DMS79 (cell line): ENCODE measurements at places on chromosomes 2 and 18.

DNA sequence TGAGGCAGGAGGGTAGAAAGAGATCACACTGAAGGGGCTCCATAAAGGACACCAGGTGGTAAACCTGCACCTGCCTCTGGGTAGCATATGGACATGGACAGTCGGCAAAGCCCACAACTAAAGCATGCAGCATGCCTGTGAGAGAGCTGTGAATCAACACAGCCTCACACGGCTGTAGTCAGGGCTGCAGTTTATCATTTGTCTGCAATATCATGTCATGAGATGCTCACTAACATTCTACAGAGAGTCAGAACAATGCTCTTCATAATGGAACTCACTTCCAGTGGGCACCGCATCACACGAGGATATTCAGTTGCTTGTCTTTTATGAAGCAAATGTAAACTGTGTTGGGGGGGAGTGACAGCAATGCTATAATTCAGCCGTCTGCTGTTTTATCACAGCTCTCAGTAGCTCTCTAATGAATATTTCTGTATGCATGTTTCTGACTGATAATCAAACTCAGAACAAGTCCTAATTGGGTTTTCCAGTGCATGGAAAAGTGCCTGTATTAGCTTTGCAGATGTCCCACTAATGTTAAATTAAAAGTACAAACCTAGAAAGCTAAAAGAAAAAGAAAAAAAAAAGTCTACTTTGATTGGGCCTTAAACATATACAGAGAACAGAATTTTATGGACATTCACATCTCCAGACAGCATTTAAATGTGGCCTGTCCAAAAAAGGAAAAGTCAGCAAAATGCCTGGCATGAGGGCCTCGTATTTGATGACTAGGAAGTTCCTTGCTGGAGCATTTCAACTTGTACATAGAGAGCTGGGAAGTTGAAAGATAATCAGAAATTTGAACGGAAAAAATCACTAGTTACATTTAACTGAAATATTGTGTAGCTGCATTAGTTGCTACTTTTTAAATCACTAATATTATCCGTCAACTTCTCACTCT lies 406.1 kb upstream of the SOX11 start:
- no peak for DNase-seq

DNA sequence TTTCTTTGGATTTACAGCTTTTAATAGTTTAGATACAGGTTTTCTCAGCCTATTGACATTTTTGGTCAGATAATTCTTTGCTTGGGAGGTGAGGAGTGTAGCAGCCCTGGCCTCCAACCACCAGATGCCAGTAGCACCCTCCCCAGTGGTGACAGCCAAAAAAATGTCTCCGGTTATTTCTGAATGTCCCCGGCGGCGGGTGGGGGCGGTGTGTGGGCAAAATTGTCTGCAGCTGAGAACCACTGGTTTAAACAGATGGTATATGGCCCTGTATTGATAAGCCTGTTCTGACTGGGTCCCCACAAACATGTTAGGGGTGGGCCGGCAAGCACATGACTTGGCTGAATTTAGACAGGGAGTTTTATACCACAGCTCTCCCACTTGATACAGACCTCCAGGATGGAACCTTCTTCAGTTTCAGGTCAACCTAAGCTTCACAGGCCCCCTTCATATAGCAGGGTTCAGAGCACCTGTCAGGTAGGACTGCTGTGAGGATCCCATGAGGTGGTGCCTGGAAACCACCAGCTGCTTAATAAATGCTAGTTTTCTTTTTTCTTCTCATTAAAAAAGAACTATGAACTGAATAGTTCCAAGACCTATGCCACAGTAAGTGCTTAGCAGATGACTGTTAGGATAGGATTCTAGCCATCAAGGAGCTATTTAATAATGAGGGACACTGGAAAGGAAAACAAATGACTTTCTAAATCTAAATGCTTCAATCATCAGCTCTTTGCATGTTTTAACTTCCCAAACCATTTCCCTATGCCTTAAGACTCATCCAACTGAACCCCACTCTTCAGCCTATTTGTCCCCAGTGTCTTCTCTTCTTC lies 18.1 kb downstream of the LPIN2 start:
- no peak for DNase-seq

GRCh38 chr2:37523814-37524362 lies 147.6 kb downstream of the CDC42EP3 start:
- no peak for DNase-seq

DNA sequence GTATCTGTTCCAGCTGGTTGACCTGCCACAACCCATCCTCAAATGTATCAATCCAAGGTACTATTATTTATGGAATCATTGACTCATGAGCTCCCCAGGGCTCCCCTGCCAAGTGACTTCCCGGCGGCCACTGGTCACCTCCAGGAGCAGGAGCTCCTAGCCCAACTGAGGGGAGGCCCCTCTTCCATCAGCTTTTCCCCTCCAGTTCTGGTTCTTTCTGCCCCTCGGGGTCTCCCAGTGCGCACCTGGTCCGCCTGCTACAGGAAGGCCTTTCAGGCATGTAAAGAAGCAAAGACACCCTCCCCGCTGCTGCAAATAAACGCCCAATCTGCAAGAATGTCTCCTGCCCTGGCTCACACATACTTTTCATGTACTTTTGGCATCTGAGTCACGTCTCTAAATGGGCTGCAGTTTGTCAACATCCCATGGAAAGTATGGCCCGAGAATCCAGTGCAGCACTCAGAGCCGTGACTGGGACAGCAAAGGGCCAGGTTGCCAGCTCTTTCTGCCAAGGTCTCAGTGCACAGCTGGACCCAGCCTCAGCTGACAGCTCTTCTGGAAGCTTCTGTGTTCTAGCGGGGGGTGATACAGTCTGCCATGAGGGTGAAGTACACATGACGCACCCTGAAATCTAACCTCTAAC lies 41.4 kb downstream of the KLHL29 start:
- no peak for DNase-seq

DNA sequence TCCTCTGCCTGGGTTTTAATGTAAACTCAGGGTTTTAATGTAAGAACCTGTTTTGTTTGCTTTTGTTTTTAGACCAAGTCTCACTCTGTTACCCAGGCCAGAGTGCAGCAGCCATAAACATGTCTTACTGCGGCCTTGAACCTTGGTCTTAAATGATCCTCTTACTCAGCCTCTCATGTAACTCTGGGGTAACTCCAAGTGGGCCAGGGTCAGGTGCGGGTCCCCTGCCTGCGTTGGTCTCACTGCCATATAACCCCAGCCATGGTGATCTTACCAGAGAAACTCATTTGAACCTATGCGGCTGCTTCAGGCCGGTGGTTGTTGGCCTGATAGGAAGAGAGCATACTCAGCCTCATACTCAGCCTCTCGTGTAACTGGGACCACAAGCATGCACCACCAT lies 89.3 kb downstream of the AGAP1 start:
- no peak for DNase-seq

DNA sequence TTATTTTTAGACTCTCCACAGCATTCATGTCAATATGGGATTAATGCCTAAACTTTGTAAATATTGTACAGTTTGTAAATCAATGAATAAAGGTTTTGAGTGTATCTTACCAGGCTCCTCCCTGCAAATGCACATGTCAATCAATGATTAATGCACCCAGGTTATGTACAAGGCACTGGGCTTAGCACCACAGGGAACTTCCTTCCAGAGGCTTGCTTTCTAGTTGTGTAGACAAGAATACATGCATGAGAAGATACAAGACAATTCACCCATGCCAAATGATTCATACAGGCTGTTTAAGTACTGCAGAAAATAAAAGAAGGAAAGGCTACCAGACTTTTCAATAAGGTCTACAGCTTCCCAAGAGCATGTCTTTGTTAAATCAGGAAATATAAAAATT lies 114.1 kb downstream of the MMADHC start:
- DNase-seq: no peak

DNA sequence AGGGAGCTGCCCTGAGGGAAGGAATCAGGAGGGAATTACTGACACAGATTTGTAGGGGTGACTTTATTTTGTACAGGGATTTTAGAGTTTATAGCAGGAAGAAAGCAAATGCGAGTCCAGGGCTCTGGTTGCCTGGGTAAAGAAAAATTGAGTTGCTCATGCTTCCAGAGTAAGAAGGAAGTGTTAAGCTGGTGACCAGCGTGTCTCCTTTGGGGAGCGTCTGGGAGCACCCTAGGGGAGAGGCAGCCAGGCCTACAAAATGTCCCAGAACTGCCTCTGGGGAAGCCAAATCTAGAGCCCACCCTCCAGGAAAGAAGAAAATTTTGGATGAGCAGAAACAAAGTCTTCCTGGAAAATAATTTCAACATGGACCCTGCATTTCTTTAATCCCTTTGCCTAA lies 147.0 kb downstream of the VAPA start:
- DNase-seq: no peak

GRCh38 chr2:85834466-85834865 lies 54.3 kb downstream of the ST3GAL5 start:
- no peak for DNase-seq

DNA sequence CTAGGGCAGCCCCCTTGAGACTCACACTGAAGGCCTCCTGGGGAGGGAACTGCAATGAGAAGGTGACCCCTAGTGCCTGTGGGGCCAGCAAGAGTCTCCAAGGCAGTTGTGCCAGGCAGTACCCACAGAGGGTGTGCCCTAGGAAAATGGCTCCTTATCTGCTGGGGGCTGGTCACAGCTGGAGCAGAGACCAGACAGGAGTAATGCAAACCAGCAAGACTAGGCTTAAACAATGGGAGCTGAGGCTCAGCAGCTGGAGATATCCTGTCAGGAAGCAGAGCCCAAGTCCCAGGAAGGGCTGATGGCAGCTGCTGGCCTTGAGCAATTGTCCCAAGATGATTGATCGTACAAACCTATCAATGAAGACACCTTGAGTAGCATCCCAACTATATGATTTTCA lies 26.8 kb upstream of the E2F6 start:
- DNase-seq: no peak

DNA sequence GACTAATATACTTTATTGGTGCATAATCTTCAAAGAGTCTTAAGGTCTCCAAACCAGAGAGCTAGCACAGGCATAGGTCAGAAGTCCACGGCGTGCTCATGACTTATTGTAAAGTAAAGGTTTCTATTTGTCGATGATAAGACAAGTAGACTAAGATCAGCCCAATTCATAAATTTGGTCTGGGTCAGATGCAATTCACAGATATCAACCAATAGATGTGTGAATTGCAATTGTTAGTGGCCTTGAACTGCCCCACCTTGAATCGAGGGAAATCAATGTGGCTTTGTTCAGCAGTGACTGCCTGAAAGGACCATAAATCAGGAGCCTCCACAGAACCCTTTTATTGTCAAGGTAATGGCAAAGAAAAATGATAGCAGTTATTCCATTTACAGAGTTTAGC lies 39.1 kb upstream of the CPS1 start:
- no peak for DNase-seq

GRCh38 chr2:84768840-84769239 lies 112.0 kb downstream of the TRABD2A start:
- no peak for DNase-seq

GRCh38 chr2:120473522-120474271 lies 127.8 kb downstream of the INHBB start:
- DNase-seq: no peak

- no peak for DNase-seq
These were observed 22.3 kb downstream of the QPCT start for GRCh38 chr2:37366773-37367172.

GRCh38 chr18:57900906-57901435 lies 97.9 kb upstream of the ATP8B1 start:
- DNase-seq: no peak

GRCh38 chr2:189624648-189625355 lies 36.5 kb upstream of the ASNSD1 start:
- DNase-seq: no peak
